PC-9 (cell line): ENCODE measurements at places on chromosomes 1 and 21. TPM values are rescaled to one million over a fixed set of nuclear protein-coding genes. Genes with fewer than 3 reads are reported as not detected.

DNA sequence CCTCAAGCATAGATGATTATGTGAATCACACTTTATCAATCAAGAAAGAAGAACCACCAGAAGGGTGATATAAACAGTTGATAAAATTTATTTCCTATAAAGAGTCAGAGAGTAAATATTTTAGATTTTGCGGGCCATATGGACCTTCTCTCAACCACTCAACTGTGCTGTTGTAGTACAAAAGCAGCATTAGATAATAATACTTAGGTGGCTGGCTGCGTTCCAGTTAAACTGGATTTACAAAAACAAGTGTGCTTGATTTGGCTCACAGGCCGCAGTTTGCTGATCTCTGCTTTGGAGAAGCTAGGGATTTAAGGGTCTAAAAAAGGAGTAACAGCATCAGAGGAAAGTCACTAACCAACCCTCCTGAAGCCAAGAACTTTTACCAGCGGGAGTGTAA is 1406.0 kb downstream of the KCNT2 start:
- no peak for DNase-seq
- H3K4me3 ChIP-seq: no peak overlapping the region
- H3K4me1 ChIP-seq: no peaks in the 10 kb centered on the region
- no peak overlapping the region for H3K27ac ChIP-seq

- no peak overlapping the region for H3K4me3 ChIP-seq
- H3K4me1 ChIP-seq: peaks cover 10% of the 10 kb centered on the region
- no peak overlapping the region for H3K27ac ChIP-seq
- no peaks in the 10 kb centered on the region for H3K27me3 ChIP-seq
These were observed 17.3 kb downstream of the PDC start for GRCh38 chr1:186443638-186444037.

GRCh38 chr1:99503276-99503747 is 142.6 kb upstream of the PALMD start:
- no peak overlapping the region for H3K4me3 ChIP-seq
- no peaks in the 10 kb centered on the region for H3K4me1 ChIP-seq
- DNase-seq: no peak
- no peak overlapping the region for H3K27ac ChIP-seq
- H3K27me3 ChIP-seq: no peaks in the 10 kb centered on the region
- no peaks in the 10 kb centered on the region for H3K36me3 ChIP-seq

GRCh38 chr1:180249725-180250498 is 19.8 kb downstream of the LHX4 start:
- H3K27ac ChIP-seq: no peak overlapping the region
- no peaks in the 10 kb centered on the region for H3K36me3 ChIP-seq
- H3K4me1 ChIP-seq: peaks cover 17% of the 10 kb centered on the region
- H3K27me3 ChIP-seq: no peaks in the 10 kb centered on the region
- no peak overlapping the region for H3K4me3 ChIP-seq

DNA sequence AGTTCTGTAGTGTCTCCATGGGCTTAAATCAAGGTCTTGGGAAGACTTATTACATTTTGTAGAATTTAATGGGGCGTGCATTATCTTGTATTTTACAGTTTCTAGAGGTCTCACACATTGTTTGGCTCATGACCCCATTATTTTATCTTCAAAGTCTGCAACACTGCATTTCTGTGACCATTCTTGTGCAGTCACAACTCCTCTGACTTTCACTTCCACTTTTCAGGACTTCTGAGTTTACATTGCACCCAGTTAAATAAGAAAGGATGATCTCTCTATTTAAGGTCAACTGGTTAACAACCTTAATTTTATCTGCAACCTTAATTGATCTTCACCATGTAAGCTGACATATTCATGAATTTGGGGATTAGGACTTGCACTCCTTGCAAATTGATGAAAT is 1186.6 kb downstream of the MRPL39 start:
- no peak overlapping the region for H3K27ac ChIP-seq
- no peaks in the 10 kb centered on the region for H3K27me3 ChIP-seq
- no peak overlapping the region for H3K4me3 ChIP-seq

DNA sequence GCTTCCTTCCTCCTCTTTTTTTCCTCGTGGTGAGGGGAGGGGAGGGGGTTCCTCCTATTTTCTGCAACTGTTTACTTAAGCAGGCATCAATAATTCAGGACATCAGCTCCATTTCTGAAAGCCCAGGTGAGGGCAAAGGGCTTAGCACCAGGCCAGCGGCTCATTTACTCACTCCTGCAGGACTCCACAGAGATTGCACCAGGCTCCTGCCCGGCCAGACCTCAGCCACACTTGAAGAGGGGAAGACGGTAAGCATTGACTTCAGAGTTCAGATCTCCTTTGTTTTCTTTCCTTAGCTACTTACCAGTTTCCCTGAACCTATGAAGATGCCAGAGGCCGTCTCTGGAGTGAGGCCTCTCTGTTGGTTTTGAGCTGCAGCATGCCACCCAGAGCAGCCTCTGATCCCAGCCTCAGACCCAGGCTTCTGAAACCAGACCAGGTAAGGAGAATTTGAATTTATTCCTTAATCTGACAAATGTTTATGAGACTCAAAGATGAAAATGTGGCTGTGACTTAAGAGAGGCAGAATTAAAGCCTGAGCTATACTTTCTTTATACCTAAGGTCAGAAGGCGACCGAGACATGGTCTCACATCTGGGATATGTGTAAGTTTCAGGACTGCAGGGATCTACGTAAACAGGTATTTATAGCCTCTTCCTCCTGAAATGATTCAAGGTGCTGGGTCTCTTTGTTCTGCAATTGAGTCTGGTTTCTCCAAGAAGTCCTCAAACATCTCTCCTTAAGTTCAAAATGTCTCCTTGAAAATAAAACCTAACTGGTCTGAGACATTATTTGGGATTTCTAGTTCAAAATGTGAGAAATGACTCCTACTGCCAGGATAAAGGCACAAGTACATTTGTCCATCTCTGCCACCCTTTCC is 272.5 kb upstream of the RUNX1 start:
- no peak overlapping the region for H3K27ac ChIP-seq
- H3K27me3 ChIP-seq: no peaks in the 10 kb centered on the region
- H3K4me1 ChIP-seq: no peaks in the 10 kb centered on the region
- no peaks in the 10 kb centered on the region for H3K36me3 ChIP-seq

- H3K4me3 ChIP-seq: no peak overlapping the region
- H3K36me3 ChIP-seq: no peaks in the 10 kb centered on the region
- no peak for DNase-seq
- peaks cover 35% of the 10 kb centered on the region for H3K27me3 ChIP-seq
- no peaks in the 10 kb centered on the region for H3K4me1 ChIP-seq
These were observed 28.8 kb downstream of the CFAP74 start for GRCh38 chr1:1974834-1975233.

DNA sequence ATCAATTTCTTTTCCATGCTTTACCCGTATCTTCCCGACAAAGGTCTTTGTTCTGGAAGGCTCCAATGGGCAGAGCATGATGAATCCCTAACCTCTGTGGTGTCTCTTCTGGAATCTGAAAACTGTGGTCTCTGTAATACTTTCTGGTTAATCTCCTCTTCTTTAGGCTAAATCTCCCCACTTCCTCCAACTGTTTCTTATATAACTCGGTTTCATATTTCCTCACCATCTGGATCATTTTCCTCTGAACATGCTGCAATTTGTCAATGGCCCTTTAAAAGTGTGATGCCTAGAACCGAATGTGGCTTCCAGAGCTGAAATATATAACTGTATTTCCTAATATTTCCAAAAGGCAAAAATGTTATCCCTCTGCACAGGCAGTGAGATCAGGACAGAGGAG is 66.1 kb downstream of the ALG14 start:
- H3K27ac ChIP-seq: no peak overlapping the region
- no peaks in the 10 kb centered on the region for H3K36me3 ChIP-seq
- H3K4me1 ChIP-seq: peaks cover 21% of the 10 kb centered on the region
- H3K27me3 ChIP-seq: no peaks in the 10 kb centered on the region
- H3K4me3 ChIP-seq: no peak overlapping the region

- no peak for DNase-seq
- H3K4me1 ChIP-seq: peaks cover 18% of the 10 kb centered on the region; the same call in 1 of the 2 replicates
- H3K27ac ChIP-seq: no peak overlapping the region
- no peaks in the 10 kb centered on the region for H3K36me3 ChIP-seq
- H3K27me3 ChIP-seq: peaks cover 37% of the 10 kb centered on the region; the same call in 1 of the 2 replicates
- H3K4me3 ChIP-seq: no peak overlapping the region
These were observed 4.6 kb downstream of the GFI1 start for GRCh38 chr1:92481971-92482664.

GRCh38 chr1:89736937-89737733 is 83.7 kb upstream of the LRRC8D start:
- no peaks in the 10 kb centered on the region for H3K4me1 ChIP-seq
- no peak overlapping the region for H3K4me3 ChIP-seq
- no peak for DNase-seq
- H3K27me3 ChIP-seq: no peaks in the 10 kb centered on the region
- no peak overlapping the region for H3K27ac ChIP-seq
- no peaks in the 10 kb centered on the region for H3K36me3 ChIP-seq

Gene HHIPL2
- 14.0 and 18.7 TPM in 2 replicates for total RNA-seq

Gene LCE1B
- not detected in 2 replicates for total RNA-seq

Gene LIN28A
- not detected in 2 replicates for total RNA-seq

Gene AGO1
- 47.9 and 66.0 TPM in 2 replicates for total RNA-seq

Gene OR2L2
- total RNA-seq: 0.10 and 0.13 TPM in 2 replicates

Gene SH2D1B
- total RNA-seq: not detected in 2 replicates

Gene NUDT4B
- not detected in 2 replicates for total RNA-seq

Gene KRTAP19-1
- total RNA-seq: not detected in 2 replicates
